Astrocyte of the spinal cord (primary cell): ENCODE measurements at places on chromosomes 4 and X.

DNA sequence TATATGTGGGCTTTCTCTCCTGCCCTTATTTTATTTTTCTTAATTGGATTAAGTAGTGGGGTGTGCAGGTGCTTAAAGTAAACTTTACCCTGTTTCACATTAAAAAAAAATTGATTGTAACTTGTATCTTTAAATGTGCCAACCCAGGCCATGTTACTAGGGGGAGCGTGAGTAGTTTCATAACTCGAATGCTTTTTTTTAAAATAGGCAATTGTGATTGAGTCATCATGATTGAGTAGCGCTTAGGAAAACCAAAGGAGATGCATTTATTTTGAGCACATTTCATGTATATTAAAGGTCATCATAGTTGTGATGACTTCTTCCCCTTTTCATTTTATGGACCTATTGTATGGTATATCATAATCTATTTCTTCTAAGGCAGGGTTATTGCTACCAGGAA is 32.2 kb downstream of the GPAT3 start:
- no peak for DNase-seq

DNA sequence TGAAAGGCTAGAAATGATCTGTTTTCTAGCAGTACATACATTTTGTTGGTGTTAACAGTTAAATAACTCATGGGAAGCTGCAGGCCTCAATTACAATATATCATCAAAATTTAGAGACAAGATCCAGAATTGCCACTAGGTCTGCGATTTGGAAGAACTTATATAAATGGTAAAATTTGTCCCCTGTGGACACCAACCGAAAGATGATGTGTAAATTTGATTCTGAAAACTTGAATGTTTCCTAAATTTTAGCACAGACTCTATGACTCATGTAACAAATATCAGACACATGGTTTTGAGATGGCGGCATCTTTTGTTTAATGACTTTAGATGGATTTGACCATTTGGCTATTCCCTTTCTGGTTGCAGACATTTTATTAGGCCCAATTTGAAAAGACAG is 6.0 kb upstream of the HPGDS start:
- no peak for DNase-seq

DNA sequence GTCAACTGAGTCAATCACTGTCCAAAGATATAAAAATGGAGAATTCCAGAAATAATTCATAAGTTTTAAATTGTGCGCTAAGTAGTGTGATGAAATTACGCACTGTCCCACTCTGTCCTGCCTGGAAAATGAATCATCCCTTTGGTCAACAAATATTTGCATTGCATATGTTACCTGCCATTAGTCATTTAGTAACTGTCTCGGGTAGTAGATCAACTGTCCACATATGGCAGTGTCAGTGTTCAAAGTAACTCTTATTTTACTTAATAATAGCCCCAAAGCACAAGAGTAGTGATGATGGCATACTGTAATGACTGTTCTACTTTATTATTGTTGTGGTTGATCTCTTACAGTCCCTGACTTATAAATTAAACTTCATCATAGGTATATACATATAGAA is 3.4 kb downstream of the YTHDC1 start:
- DNase-seq: no peak

DNA sequence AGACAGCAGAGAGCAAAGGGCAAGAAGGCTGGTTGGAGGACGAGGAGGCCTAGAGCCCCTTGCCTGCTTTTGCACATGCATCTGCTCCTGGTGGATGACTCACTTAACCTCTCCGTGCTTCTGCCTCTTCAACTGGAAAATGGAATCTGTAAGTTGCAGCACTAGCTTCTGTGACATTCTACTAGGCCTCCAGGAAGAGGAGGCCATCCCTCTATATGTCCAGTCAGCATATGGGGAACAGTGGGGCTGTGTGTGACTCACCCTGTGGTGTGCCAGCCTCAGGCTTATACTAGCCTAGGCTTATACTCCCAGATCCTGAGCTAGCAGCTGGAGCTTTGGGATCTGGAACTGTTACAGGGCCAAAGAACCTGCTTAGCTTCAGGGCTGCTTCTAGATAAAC is 36.0 kb downstream of the RTL9 start:
- DNase-seq: peak; percentile 58

GRCh38 chr4:72875138-72875537 is 194.4 kb downstream of the COX18 start:
- no peak for DNase-seq

- DNase-seq: no peak
Observed at GRCh38 chr4:160562661-160563060, 1459.8 kb downstream of the RAPGEF2 start.

DNA sequence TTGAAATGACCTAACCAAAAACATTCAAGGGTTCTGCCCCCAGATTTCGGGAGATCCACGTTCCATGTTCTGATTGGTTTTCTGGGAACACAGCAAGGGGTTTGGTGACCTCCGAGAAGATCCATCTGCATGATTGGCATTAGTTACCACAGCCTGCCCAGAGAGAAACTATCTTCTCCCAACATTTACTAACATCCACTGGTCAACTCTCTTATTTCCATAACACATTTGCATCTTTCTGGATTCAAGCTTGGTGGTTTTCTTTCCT is 15.6 kb downstream of the SHOX start:
- no peak for DNase-seq

- DNase-seq: no peak
Observed at GRCh38 chr4:113113151-113113550, 63.7 kb downstream of the ANK2 start.

DNA sequence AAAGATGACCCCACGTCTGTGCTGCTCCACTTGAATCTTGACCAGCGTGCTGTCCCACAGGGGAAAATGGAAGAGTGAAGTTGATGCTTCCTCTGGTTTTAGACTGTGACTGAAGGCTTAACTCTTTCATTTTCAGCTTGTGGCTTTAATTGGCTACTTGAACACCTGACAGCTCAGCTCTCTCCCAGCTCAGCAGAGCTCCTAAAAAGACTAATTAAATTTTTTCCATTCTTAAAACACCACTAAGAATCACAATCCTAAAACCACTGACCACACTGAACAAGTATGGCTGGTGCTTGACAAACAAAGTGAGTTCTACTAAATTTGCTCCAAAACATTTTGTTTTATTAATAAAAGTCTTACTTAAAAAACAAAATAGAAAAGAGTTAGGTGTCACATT is 71.7 kb downstream of the SRPX start:
- DNase-seq: peak; percentile 16

- no peak for DNase-seq
Observed at GRCh38 chrX:10166731-10167151, 10.0 kb downstream of the CLCN4 start.

DNA sequence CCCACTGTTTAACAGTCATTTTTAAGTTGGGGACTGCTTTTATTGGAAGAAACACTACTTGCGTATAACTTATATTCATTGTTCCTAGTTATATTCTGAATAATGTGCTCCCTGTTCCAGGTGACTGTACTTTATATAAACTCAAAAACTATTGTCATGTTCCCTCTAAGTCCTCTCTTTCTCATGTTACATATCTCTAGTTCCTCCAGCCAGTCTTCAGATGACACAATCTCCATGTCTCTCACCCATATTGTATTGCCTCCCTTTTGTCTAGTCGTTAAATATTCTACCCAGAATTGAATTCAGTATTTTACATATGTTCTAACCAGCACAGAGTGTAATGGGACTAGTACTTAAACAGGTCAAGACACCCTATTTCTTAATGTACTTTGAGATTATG is 5.3 kb downstream of the VAMP7 start:
- no peak for DNase-seq

- no peak for DNase-seq
Observed at GRCh38 chr4:108709234-108709633, 53.6 kb downstream of the ETNPPL start.

- peak; percentile 62 for DNase-seq
Observed at GRCh38 chr4:60313611-60314178, 886.4 kb upstream of the ADGRL3 start.

DNA sequence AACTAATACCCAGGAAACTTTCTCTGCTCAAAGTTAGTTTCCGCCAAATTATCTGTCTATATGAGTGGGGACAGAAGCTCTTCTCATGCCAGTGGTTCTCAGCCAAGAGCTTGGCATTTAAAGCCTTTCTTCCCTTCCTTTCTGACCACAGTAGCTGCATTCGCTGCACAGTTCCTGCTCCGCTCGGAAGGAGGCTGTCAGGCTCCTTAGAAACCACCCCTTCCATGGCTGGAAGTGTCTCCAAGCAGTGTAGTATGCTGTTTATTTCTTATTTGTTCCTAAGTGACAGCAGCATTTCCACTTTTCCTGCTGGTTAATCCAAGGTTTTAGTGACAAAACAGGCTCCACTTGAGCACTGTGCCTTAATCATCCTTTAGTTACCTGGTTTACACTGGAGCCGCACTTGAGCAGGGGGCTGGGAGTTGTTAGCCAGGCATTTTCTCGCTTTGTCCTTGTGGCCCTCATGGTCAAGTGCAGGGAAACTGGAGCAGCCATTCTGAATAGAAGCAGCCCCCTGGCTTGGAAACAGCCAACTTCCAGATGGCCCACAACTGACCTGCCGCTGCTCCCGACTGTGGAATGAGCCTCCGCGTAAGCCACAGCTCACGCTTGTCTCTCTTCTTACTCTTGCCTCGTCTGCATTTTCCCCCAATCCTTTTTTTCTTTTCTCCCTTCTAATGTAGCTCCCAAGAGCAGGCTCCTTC is 739.4 kb upstream of the TENM3 start:
- DNase-seq: no peak

- no peak for DNase-seq
Observed at GRCh38 chrX:41604177-41604576, 84.6 kb upstream of the GPR34 start.

- peak; percentile 36 for DNase-seq
Observed at GRCh38 chr4:119099227-119099810, 36.3 kb upstream of the MYOZ2 start.

DNA sequence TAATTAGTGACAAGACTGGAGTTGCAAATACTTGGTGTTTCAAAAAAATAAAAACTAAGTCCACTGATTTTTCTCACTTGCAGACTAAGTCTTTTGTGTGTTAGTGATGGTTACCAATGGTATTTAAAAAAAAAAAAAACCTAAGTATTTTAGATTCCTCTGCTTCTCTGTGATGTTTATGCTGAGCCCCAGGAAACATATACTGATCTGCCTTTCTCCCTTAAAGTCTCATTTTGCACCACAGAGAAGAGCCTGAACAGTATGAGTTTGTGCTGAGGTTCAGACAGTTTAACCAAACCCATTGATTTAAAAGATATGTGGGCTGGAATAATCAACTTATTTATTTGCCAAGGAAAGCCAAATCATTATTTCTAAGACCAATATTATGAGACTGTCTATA is 1305.0 kb downstream of the PCDH18 start:
- no peak for DNase-seq

GRCh38 chr4:97121493-97121892 is 1021.8 kb downstream of the STPG2 start:
- no peak for DNase-seq

DNA sequence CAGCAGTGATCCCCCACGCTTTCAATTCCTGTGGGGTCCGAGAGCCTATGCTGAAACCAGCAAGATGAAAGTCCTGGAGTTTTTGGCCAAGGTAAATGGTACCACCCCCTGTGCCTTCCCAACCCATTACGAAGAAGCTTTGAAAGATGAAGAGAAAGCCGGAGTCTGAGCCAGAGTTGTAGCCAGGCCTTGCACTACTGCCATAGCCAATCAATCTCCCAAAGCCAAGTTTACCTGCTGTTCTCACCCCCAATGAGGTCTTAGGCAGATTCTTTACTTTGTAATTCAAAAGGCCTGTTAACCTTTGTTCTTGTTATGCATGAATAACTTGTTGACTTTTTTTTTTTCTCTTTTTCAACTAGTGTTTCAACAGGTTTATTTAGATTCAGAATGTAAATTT is 4.0 kb downstream of the MAGEB2 start:
- DNase-seq: no peak

- no peak for DNase-seq
Observed at GRCh38 chr4:3677748-3678070, 88.5 kb upstream of the ADRA2C start.

DNA sequence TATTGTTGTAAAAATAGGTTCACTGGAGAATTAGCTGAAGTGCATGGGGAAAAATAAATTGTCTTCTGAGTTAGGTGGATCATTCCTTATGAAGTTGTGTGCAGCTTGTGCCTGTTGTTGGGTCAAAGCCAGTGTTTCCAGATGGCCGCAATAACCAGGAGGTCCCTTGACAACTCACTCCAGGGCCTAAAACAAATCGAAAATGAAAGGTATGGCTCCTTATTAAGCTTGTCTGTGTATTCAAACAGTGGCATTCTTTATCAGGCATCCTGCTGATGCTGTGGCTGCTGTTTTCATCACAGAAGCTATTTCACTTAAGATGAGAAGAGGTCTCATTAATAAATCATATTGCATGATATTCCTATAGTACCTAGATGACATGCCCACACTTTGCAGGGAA is 80.2 kb downstream of the GRIA2 start:
- no peak for DNase-seq

GRCh38 chrX:123961268-123962005 is at the start of gene STAG2:
Gene STAG2, plus strand, starts transcription at chrX:123961706. Its CDS starts 60,922 bp downstream, at chrX:124022628.
- DNase-seq: peak; percentile 83

GRCh38 chr4:71201057-71201456 is 137.8 kb upstream of the SLC4A4 start:
- DNase-seq: no peak

DNA sequence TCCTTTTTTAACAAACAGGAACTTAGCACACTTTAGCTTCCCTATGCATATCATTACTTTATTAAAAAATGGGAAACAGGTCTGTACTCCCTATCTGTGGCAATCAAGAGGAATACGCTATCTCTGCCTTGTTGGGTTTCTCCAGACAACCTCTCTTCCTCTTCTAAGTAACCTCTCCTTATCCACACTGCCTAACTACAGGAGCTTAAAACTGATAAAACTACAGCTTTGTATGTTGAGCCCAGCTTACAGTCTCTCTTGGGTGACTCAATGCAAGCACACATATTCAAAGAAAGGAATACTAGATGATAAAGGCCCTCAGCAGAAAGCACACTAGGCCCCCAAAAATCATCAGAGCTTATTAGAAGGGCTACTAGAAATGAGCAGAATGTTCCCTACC is 8.9 kb downstream of the NUP62CL start:
- DNase-seq: no peak

- DNase-seq: no peak
Observed at GRCh38 chrX:103439161-103439560, 62.8 kb downstream of the BEX3 start.

DNA sequence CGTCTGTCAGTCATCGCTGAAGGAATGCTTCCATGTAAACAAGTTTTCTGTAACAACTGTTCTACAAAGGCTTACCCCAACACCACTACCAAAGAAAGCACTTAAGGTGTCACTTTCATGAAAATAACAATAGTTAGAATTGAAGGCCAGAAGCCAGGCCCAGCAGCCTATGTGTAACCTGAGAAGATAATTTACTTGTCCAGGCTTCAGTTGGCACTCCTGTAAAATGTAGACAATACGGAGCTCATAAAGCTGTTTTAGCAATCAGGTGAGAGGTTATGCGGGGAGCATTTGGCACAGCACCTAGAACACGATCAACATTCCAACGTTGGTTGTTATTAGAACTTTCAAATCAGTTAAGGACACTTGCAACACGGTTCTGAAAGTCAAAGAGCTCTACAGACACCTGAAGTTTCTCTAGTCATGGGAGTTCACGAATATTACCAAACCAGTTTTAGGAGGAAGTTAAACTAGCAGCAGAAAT is 15.7 kb downstream of the ADGRA3 start:
- DNase-seq: no peak

GRCh38 chrX:18900401-18900976 is 83.4 kb downstream of the PHKA2 start:
- no peak for DNase-seq

- peak; percentile 30 for DNase-seq
Observed at GRCh38 chrX:13864264-13864663, 47.4 kb upstream of the GPM6B start.
